ENCODE measurements at places on chromosomes 2 and 18.

GRCh38 chr2:239725551-239725890 is 299.6 kb downstream of the NDUFA10 start:
- DNase-seq = no peak

DNA sequence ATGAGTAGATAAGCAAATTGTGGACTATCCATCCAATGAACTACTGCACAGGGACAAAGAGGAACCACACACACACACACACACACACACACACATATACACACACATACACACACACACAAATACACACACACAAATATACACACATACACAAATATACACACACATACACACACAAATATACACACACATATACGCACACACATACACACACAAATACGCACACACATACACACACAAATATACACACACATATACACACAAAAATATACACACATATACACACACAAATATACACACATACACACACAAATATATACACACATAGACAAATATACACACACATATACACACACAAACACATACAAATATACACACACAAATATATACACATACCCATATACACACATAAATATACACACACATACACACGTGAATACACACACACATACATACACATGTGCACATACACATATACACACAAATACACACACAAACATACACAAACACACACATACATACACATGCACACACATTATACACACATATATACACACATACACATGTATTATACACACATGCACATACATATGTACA is 19.8 kb upstream of the EFHD1 start:
- DNase-seq = no peak

- no peak for DNase-seq
Measured at GRCh38 chr2:10993001-10993481, 81.3 kb downstream of the KCNF1 start.

DNA sequence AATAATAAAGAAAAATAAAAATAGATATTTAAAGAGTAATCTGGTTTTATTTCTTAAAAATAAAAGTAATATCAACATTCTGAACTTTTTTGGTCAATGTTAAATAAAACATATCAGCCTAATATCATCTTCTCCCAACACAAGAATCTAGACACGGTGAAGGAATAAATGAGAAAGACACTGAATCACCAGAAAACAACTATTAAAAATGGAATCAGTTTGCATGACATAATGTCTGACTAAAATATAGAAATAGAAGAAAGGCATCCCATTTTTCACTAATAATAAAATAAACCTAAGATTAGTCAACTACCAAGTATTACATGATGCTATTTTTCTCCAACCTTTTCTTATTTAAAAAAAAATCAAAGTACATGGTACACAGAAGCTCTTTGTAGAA is 30.8 kb upstream of the TNFAIP6 start:
- DNase-seq = no peak

DNA sequence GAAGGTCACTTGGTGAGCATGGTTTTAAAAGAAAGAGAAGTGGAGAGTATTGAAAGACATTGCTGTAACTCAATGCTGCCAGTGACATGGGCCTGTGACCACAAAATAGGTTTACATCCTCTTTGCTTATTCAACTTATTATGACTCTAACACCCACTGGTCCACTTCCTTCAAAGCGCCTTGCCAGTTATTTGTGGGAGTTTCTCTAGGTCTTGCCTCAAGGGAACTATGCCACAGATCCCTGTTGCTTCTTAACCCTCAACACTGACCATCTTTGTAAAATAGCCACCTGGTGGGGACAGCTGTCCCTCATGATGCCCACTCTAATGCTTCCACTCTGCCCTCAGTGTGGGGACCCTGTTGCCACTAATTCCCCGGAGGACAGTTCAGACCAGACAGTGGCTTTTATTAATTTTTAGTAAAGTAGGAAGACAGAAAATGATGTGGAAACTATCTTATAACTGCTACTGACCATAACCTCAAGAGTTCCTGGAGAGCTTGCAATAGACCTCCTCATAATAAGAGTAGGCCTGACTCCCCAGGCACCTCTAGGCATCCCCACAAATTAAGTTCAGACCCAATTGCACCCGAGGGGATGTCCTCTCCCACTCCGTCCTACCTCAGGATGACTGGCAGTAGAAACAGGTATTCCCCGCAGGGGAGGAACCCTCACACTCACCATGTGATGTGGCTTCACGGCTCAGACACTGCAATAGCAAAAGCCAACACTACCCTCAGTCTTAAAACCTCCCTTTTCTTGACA is 31.3 kb upstream of the SLC25A52 start:
- no peak for DNase-seq

DNA sequence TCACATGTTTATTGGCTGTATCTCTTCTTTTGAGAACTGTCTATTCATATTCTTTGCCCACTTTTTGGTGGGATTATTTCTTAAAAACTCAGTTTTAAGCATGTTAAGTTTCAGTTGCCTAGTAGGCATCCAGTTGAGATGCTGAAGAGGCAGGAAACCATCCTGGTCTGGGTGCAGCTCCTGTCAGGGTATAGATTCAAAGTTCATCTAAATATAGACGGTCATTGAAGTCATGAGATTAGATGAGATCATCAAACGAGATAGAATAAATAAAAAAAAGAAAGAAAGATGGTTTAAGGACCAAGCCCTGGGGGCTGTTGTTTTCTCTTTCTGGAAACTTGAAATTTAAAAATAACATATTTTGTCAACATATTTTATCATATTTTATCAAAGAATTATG is 9.2 kb upstream of the DNAH7 start:
- DNase-seq = no peak

DNA sequence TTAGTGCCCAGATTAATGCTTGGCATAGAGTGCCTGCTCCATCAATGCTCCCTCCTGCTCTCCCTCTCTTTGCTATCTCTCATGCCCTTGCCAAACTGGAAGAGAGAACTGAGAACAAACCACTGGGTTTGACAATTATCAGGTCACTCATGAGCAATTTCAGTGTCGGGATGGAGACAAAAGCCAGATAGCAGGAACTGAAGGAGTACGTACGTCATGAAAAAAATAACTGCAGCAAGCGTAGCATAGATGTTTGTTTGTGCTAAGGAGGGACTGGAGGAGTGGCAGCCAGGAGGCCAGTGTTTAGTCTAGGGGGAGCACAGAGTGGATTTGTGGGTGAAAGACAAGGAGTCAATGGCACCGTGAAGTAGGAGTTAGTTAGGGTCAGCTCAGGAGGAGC is 113.3 kb downstream of the POLE4 start:
- DNase-seq = no peak

- no peak for DNase-seq
Measured at GRCh38 chr2:232437195-232437571, 18.8 kb upstream of the ALPI start.

GRCh38 chr2:177324797-177325196 is 60.3 kb upstream of the NFE2L2 start:
- no peak for DNase-seq

GRCh38 chr2:33785201-33786106 is 186.4 kb upstream of the FAM98A start:
- DNase-seq = no peak

GRCh38 chr2:122799391-122799790 is 1043.9 kb downstream of the TSN start:
- DNase-seq = no peak

DNA sequence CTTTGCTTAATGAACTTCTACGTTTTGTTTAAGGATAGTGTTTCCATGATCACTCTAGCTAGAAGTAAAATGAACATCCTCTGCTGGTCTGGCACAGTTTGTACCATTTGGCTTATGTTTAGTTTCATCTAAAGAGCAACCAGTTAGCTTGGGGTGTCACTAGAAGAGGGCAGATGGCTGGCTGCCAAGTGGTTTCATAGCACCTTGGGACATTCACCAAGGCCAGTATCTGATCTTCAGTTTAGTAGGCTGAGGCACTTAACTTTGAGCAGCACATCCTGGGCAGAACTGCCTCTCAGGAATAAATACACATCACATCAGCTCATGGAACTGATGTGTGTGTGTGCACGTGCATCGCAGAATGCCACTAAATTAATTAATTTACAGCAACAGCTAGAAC is 68.4 kb downstream of the NXPH2 start:
- no peak for DNase-seq

DNA sequence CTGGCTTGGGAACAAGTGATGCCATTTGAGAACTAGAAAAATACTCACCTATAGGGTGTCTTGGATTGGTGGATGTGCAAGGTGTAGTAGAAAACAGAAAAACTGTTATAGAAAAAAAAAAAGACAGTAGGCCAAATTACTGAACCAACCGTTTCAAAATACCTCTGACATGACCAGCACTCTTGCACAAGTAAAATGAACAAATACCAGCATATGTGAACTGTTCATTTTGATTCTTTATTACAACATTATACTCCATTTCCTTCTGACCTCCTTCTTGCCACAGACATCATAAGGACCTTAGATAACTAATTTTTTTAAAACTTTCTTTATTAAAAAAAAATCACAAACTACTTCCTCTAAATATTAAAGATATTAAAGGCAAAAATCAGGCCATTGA is 125.5 kb downstream of the ATAD2B start:
- no peak for DNase-seq

DNA sequence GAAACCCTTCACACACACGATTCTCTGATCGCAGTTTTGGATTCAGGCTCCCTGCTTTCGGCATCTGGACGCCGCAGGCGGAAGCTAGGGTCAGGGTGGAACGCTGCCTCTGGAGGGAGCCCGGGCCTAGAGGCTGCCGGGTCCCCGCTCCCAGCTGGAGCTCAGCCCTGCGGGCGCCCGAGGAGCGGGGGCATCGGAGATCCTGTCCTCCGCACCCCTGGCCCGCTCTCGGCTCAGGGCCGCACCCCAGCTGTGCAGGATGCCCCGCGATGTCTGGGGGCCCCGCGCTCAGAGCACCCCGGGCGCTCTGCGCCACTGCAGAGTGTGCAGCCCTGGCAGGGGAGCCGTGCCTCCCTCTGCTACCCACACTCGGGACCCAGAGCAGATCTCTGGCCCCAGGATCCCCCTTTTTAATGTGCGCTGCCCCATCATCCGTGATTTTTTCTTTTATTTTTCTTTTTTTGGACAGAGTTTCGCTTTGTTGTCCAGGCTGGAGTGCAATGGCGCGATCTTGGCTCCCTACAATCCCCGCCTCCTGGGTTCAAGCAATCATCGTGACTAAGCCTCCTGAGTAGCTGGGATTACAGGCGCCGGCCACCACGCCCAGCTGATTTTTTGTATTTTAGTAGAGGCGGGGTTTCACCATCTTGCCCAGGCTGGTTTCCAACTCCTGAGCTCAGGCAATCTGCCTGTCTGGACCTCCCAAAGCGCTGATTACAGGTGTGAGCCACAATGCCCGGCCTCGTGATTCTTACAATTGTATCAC is 54.8 kb upstream of the TUBA3E start:
- DNase-seq = no peak

- no peak for DNase-seq
Measured at GRCh38 chr2:240105982-240106381, 30.1 kb downstream of the COPS9 start.

DNA sequence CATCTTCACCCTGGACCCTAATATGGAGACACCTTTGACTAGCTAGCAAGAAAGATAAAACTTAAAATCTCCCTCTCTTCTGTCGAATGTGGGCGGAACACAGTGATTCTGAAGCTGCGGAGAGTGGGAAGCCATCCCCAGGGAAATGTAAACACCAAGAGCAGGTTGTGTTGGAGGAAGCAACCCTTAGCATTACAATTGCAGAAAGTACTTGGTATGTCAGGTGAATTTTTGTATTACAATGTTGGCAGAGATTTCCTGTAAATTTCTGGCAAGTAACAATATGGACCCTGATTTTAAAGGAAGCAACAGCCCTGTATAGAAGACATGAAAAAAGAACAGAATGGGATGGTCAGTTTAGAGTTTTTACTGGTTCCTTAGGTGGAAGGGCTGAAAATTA is 35.8 kb downstream of the TSN start:
- no peak for DNase-seq

GRCh38 chr18:79829136-79829854 is 31.6 kb downstream of the KCNG2 start:
- no peak for DNase-seq

DNA sequence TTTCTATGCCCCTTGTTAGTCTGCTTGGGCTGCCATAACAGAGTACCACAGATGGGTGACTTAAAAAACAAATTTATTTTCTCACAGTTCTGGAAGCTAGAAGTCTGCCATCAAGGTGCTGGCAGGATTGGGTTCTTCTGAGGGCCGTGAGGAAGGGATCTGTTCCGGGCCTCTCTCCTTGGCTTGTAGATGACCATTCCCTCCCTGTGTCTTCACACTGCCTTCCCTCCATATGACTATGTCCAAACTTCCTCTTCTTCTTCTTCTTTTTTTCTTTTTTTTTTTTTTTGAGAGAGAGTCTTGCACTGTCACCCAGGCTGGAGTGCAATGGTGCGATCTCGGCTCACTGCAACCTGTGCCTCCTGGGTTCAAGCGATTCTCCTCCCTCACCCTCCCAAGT is 13.1 kb upstream of the CCNYL1 start:
- DNase-seq = no peak

GRCh38 chr2:215171151-215171550 is 32.7 kb upstream of the ABCA12 start:
- no peak for DNase-seq

GRCh38 chr18:50117863-50118262 is 77.1 kb downstream of the MYO5B start:
- no peak for DNase-seq

DNA sequence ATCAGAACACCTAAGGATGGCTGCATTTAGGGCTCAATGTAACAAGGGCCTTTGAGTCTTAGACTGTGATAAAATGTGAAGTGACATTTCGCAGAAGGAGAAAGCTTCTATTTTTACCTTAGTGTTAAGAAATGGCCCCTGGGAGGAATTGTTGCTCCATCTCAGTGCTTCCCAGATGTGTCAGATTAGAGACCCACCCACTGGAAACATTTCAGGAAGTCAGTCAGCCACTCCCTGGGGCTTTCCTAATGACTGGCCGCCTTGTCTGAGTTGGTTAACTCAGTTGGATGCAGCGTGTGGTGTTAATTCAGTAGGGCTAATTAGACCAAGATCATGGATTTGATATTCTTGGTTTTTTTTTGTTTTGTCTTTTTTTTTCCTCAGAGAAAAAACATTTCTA is 355.9 kb downstream of the PIK3C3 start:
- DNase-seq = no peak

DNA sequence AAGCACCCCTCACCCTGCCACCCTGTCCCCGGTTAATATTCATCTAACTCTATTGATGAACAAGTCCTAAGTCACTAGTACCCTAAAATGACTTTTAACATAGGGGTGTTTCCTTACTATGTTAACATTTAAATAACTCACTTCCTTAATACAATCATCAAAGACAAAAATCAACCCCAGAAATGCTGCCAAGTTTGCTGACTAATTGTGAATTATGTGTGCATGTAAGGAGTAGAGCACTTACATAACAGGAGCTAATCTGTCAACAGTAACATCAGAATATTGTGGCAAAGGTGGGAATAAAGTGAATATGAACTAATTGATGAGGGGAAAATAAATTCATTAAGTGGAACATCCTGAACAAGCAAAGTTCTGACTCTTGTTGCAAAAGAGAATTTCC is 81.4 kb upstream of the ERBB4 start:
- DNase-seq = no peak

GRCh38 chr18:2112435-2113045 is 458.8 kb downstream of the METTL4 start:
- no peak for DNase-seq

All from activated CD4-positive, CD25-positive, alpha-beta regulatory T cell treated with anti-CD3 and anti-CD28 coated beads, Interleukin-2, amount 50 U/mL, for 72 hours (primary cell).